ENCODE measurements at places on chromosomes 1 and 21. TPM values are rescaled to one million over a fixed set of nuclear protein-coding genes. Genes with fewer than 3 reads are reported as not detected.

The OR2L3 gene
- total RNA-seq = not detected

The IL10 gene
- total RNA-seq = 1.1 TPM

The OXCT2 gene
- total RNA-seq = 0.44 TPM

The KRTAP19-4 gene
- not detected for total RNA-seq

The NCF2 gene
- 5.5 TPM for total RNA-seq

The RNF186 gene
- not detected for total RNA-seq

The TPTE gene
- total RNA-seq = not detected

The RAB29 gene
- total RNA-seq = 3.0 TPM

The OR6K3 gene
- total RNA-seq = not detected

The SAMD11 gene
- total RNA-seq = 8.1 TPM

The SPRR2E gene
- total RNA-seq = not detected

The ABCA4 gene
- 0.66 TPM for total RNA-seq

The DMBX1 gene
- total RNA-seq = not detected

The DNTTIP2 gene
- 35.6 TPM for total RNA-seq

The ST6GALNAC3 gene
- 9.0 TPM for total RNA-seq

The NBPF4 gene
- total RNA-seq = not detected

The PRAMEF13 gene
- total RNA-seq = not detected

The TBX19 gene
- total RNA-seq = 0.80 TPM

The MXRA8 gene
- 87.9 TPM for total RNA-seq

The TSPAN1 gene
- not detected for total RNA-seq

The SLC45A3 gene
- total RNA-seq = 2.3 TPM

The PGLYRP4 gene
- total RNA-seq = not detected

The MPL gene
- 0.09 TPM for total RNA-seq

The DHRS3 gene
- total RNA-seq = 29.0 TPM

The SRP9 gene
- 191 TPM for total RNA-seq

The MATN1 gene
- total RNA-seq = 0.71 TPM
